ENCODE measurements at places on chromosomes 16 and 17.

DNA sequence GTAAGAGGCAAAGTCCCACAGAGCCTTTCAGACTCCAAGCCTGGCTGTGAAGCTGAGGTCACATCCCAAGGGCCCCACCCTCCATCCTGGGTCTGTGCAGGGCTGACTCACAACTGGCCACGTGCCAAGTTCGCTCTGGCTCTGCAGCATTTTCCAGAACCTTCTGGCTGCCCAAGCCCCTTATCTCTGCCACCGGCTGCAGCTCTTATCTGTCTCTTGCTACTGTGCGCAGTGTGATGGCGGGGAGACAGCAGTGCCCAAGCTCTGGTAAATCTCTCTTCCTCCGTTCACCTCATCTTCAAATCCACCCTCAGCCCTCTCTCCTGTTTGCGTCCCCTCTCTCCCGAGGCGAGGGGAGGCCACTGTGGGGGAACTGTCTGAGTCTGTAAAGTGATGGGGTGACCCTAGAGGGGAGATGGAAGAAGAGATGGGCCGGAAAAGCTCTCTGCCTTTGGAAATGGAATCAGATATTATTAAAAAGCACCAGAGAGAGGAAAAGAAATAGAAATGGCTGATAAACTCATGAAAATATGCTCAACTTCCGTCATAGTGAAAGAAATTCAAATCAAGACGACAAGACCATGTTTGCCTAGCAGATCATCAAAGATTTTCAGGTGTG lies 162.7 kb upstream of the CDC42EP4 start:
- no peak overlapping the region for H3K4me3 ChIP-seq
- peaks cover 4% of the 10 kb centered on the region for H3K4me1 ChIP-seq
- peak; percentile 94 for DNase-seq
- no peaks in the 10 kb centered on the region for H3K36me3 ChIP-seq

DNA sequence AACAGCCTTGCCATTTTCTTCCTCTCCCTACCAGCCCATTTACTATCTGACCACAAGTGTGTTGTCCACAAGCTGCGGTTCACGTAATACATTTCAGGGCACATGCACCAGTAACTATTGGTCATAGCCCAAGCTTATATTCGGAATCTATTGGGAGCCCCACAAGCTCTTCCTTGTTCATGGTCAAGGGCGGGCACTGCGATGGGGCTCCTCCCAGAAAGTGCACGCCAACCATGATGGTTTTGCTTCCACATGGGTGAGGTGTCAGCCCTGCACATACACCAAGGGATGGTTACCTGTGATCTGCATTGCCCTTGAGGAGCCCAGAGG lies 12.1 kb downstream of the THRA start:
- no peak for DNase-seq
- H3K4me3 ChIP-seq: no peak overlapping the region
- no peaks in the 10 kb centered on the region for H3K27me3 ChIP-seq

DNA sequence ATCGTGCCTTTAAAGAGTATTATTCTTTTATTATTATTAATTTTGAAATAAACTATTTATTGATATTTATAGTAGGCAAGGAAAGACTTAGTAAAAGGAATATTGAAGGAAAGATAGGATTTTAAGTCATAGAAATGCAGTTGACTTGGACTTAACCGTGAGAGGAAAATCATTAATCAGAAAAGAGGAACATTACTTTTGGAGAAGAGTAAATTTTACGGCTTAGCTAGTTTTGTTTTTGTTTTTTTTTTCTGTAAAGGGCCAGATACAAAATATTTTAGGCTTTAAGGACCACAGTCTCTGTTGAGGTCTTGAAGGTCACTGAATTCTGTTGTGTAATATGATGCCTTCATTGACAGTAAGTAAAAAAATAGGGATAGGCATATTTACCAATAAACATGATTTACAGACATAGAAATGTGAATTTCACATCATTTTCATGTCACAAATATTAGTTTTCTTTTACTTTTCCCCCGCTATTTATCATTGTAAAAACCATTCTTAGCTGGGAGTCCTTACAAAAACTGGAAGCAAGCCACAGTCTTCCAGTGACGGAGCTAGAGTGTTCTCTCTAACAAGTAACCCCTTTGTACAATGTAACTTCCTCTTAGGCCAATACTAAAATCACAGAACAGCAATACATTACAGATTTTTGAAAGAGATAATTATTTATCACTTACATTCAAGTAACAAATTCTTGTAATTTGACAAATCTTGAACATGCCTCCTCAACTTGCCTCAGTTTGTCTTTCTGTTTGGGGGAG lies 2.3 kb upstream of the KCNJ16 start:
- no peaks in the 10 kb centered on the region for H3K27me3 ChIP-seq
- no peaks in the 10 kb centered on the region for H3K36me3 ChIP-seq
- no peak overlapping the region for H3K4me3 ChIP-seq
- peaks cover 26% of the 10 kb centered on the region for H3K4me1 ChIP-seq
- H3K27ac ChIP-seq: peak overlapping the region; percentile 85

GRCh38 chr16:74608381-74608780 lies 1.5 kb upstream of the GLG1 start:
- no peak for DNase-seq
- no peak overlapping the region for H3K4me3 ChIP-seq
- H3K27me3 ChIP-seq: no peaks in the 10 kb centered on the region
- no peaks in the 10 kb centered on the region for H3K36me3 ChIP-seq
- H3K4me1 ChIP-seq: peaks cover 27% of the 10 kb centered on the region

DNA sequence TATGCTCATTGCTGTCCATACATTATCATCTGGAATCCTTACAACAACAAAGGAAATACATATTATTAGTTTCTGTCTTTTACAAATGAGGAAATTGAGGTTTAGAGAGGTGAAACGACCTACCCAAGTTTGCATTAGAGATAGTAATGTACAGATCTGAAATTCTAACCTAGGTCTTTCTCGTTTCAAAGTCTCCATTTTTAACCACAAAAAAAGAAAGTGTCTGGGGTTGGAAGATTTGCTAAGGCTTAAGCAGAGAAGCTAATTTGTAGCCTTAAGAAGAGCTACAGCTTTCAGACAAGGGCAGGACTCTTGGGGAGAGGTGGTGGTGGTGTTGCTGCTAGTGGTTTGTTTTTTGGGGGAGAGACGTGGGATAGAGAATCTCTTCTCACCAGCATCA lies 19.2 kb downstream of the CIITA start:
- no peak overlapping the region for H3K4me3 ChIP-seq
- no peak for DNase-seq
- H3K4me1 ChIP-seq: no peaks in the 10 kb centered on the region

Data from hepatocyte (in vitro differentiated cells).